ENCODE measurements at places on chromosomes 6 and 20. TPM values are rescaled to one million over a fixed set of nuclear protein-coding genes. Genes with fewer than 3 reads are reported as not detected.

OPRL1 gene
- 0.45 TPM for total RNA-seq

TREML2 gene
- total RNA-seq: not detected

KATNA1 gene
- total RNA-seq: 8.6 TPM

MYMX gene
- total RNA-seq: not detected

DYNLT1 gene
- 111 TPM for total RNA-seq

SF3B5 gene
- total RNA-seq: 183 TPM

PAK5 gene
- not detected for total RNA-seq

BANF2 gene
- not detected for total RNA-seq

NOX3 gene
- not detected for total RNA-seq

LY6G6F gene
- not detected for total RNA-seq

Data from A549 treated with RU486 at 1 μM for 4 hours (cell line).